ENCODE measurements at places on chromosomes 1 and 21.

DNA sequence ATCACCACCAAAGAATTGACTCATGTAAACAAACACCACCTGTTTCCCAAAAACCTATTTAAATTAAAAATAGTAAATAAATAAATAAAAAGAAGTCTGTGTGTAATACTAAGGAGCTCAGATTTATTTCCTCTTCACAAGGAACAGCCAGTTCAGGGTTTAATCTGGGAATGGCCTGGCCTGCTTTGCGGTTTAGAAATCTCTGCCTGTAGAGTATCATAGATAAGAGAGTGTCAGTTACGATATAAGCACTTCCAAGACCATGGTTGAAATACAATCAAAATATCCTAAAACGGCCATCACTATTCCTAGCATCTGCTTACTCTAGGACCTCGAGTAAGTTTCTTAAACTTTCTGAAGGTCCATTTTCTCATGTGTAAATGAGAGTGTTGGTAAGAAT is 274.4 kb downstream of the PLPP3 start:
- no peak for DNase-seq

DNA sequence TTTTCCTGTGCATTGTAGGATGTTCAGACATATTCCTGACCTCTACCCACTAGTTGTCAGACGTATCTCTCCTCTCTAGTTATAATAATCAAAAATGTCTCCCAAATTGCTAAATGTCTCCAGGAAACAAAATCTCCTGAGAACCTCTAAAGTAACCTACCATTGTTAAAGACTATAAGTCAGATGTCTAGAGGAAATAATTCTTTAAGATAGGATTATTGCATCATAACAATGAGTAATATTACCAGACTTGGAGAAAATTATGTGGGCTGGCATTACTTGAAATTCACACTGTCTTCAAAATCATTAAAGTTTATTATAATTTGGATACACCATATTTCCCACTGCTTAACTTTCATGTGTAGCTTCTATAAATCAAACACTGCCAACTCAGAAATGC is 643.0 kb upstream of the ADGRL2 start:
- no peak for DNase-seq

DNA sequence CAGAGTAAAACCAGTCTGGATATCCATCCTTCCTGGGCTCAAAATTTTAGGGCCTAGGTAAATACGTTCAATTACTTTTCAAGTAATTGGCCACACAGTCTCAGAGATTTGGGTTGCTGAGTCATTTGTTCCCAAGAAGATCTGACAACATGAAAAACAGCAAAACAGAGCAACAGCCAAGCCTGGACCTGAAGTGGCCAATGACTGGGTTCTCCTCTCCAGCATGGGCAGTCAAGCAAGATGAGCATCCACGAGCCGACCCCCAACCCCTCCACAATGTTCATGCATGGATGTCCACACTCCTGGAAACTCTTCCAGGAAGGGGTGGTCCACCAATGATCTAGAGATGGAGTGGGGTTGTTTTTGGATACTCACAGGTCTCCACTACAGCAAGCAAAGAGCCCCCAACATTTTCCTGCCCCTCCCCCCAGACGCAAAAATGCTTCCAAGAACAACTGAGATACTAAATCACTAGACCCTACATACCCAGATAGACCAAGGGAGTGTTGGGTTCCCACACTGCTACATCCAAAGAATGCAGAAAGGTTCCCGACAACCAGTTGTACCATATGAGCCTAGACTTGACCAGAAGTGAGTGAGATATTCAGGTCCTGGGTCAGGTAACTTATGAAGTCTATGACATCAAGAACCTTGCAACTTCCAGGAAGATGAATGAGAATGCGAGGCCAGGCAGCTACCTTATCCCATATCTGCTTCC is 73.0 kb downstream of the CD46 start:
- DNase-seq, result no peak

DNA sequence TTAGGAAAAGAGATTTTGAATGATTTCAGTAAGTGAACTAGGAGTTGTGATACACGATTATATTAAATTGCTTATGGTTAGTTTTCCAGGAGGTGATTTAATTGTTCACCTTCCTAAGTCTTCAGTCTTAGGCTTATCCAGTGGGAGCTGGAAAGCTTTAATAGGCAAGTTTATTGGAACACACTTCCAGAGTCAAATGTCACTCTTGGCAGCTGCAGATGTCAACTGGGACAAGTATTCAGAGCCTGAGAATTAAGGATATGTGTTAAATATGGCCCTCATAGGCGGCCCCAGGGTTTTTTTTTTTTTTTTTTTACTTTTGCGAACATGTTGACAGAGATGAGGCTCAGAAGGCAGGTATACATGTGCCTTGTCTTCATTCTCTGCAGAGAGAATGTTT is 29.2 kb downstream of the UCK2 start:
- no peak for DNase-seq

- DNase-seq, result no peak
These were observed 66.1 kb upstream of the WNT4 start for GRCh38 chr1:22208973-22209378.

GRCh38 chr1:227958617-227959324 is 11.0 kb upstream of the WNT9A start:
- no peak for DNase-seq

GRCh38 chr1:6358144-6358624 is 35.4 kb downstream of the ACOT7 start:
- DNase-seq, result no peak

GRCh38 chr1:50646526-50646925 is 223.3 kb upstream of the DMRTA2 start:
- no peak for DNase-seq

GRCh38 chr1:171852272-171852671 is 11.0 kb downstream of the DNM3 start:
- no peak for DNase-seq

DNA sequence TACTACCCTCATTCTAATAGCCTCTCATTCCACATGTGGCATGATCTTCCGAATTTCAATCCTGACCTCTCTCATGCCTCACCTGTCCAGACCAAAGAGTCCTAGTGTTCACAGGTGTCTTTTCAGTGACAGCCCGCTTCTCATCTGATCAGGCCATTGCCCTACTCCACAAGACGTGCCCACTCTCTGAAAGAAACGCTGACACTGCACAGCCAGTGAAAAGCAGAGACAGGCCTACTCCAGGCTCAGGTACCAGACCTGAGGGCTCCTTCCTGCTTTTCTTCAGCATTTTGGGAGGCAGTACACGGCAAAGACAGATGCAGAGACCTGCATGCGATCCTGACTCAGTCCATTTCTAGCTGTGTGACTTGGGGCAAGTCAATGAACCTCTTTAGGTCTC is 43.0 kb downstream of the SUSD4 start:
- DNase-seq, result no peak

DNA sequence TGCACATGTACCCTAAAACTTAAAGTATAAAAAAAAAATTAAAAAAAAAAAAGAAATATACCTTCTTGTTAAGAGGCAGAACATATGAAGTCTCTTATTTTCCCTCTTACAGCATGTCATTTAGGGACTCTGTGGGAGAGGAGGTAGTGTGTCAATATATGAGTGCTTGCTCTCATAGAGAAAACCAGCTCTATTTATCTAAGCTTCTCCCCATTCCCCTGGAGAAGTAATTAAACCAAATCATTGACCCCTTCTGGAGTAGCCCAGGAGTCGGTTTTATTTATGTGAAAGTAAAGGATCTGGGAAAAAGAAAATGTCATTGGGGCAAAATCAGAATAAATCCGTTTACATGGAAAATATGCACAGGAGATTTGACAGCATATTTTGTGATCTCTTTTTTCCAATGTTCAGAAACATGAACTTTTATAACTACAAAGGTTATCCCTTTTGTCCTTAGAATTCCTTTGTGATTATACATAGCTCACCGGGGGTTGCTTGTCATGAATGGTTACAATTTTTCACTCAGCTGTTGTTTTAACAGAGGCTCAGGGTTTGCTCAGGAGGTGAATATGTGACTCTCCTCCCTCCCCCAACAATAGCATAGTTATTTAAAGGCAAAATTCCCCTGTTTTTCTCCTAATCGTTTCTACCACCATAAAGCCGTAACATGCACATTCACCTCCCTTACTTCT is 114.5 kb upstream of the C1orf21 start:
- no peak for DNase-seq

- no peak for DNase-seq
These were observed 27.9 kb downstream of the CASZ1 start for GRCh38 chr1:10768552-10768951.

GRCh38 chr1:153680120-153680403 is 1.6 kb downstream of the NPR1 start:
- DNase-seq, result no peak

GRCh38 chr1:23103001-23103889 is 65.4 kb downstream of the LUZP1 start:
- DNase-seq, result no peak

DNA sequence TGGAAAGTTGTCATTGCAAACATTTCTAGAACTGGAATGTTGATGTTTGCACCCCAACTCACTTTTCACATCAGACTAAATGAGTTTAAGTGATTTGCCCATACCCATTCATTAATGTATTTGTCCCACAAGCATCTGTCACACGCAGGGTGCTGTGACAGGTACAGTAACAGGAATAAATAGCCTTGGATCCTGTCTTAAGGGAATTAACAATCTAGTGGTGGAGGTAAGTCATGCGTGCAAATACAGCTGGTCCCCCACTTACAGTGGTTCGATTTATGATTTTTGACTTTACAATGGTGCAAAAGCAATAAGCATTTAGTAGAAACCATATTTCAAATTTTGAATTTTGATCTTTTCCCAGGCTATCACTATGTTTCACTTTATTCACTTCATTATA is 17.5 kb upstream of the PRDM2 start:
- DNase-seq, result no peak

GRCh38 chr1:193448682-193449461 is 262.5 kb upstream of the B3GALT2 start:
- DNase-seq, result no peak

GRCh38 chr1:227632325-227632724 is 69.0 kb downstream of the ZNF678 start:
- no peak for DNase-seq

GRCh38 chr1:17908945-17909344 is 153.8 kb downstream of the ACTL8 start:
- no peak for DNase-seq

DNA sequence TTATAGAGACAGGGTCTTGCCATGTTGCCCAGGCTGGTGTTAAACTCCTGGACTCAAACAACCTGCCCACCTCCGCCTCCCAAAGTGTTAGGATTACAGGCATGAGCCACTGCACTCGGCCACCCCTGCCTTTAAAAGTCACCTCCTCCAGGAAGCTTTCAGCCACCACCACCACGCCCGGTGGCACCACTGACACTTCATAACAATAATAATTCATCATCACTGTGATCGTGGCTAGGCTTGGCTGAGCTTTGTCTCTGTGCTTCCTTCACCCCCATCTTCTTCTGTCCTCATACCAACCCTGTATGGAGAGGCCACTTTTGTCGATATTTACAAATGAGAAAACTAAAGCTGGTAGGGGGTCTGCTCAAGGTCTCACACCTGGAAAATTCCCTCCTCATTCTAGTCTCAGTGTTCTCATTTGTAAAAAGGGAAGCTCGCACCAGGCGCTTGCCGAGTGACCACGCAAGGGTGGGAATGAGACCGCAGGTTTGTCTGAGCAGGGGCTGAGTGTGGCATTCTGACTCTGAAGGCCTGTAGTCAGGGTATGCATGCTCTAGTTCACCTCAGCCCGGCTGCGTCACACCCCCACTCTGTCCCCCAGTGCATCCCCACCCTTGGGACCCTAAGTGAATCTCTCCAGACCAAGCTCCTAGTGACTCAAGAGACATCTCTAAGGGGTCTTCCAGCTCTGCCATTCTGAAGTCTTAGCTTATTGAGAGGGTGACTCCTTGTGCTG is 12.9 kb upstream of the EPHA2 start:
- DNase-seq, result no peak

DNA sequence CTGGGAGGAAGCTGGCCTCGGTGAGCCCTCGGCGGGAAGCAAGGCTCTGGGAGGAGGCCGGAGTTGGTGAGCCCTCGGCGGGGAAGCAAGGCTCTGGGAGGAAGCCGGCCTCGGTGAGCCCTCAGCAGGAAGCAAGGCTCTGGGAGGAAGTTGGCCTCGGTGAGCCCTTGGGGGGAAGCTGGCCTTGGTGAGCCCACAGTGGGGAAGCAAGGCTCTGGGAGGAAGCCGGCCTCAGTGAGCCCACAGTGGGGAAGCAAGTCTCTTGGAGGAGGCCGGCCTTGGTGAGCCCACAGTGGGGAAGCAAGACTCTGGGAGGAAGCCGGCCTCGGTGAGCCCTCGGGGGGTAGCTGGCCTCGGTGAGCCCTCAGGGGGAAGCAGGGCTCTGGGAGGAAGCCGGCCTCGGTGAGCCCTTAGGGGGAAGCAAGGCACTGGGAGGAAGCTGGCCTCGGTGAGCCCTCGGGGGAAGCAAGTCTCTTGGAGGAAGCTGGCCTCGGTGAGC is 36.0 kb downstream of the KRTAP10-1 start:
- DNase-seq, result no peak

DNA sequence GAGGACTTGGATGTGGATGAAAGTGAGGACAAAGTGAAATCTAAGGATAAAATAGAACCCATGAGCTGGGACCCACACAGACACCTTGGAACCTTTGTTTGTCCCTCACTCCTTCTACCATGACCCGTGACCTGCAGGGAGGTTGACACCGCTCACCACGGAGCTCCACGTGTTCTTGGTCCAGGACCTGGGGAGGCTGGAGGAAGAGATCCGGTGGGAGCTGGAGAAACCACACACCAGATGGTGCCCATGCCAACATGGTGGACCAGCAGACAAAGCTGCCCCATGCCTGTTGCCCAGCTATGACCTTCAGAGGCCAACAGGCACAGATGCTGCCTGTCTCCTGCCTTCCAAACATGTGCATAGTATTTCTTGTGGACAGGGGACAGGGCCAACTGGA is 721.9 kb downstream of the PTPRU start:
- no peak for DNase-seq

DNA sequence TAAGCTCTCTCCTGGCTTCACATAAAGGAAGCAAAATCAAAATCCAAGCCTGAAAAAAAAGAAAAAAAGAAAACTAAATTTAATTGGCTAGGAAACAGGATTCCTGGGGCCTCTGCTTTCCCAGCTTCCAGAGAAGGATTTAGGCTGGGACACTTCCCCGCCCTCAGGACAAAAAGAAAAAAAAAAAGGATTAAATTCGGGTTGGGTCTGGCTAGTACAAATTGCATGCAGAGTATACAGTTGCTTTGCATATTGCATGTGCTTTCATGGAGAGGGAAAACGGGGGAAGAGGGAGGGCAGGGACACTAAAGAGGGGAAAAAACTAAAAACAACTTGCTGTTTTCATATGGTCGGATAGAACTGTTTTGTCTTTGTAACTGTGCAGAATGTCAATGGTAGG is 42.7 kb downstream of the OLIG1 start:
- DNase-seq, result no peak

DNA sequence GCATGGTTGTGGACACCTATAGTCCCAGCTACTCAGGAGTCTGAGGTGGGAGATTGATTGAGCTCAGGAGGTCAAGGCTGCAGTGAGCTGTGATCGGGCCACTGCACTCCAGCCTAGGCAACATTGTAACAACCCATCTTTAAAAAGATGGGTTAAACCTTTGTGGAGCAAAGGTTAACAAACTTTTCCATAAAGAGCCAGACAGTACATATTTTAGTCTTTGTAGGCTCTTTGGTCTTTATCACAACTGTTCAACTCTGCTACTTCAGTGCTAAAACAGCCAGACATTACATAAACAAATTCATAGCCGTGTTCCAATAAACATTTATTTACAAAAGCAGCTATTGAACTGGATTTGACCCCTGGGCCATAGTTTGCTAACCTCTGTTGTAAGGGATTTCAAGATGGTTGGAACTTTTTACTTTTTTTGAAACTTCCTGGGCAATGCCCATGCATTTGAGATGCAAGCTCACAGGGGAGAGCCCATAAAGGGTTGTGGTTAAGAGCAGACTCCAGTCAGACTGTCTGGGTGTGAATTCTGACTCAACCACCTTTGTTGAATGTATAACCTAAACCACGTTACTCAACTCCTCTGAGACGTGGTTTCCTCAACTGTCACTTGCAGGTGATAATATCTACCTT is 10.8 kb downstream of the INAVA start:
- no peak for DNase-seq

All from HS-27A (cell line).